IPS DF 6.9 (cell line): ENCODE measurements at places on chromosomes 7 and 10.

- DNase-seq, result no peak
Observed at GRCh38 chr10:43002596-43002995, 74.3 kb upstream of the RET start.

DNA sequence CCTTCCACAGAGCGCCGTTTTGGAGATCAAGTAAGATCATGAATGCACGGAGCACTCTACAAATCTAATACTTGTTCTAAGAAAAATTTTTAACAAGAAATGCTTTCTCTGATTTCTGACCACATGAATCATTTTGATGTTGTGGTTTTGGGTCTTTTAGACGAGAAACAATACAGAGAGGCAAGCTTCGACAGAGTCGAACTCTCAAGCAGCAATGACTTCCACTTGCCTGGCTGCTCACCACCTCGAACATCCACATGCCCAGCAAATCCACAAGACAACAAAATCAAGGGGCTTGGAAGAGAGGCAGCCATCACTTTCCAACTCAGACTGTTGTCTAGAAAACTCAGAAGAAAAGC lies 69.4 kb upstream of the GSDME start:
- DNase-seq, result no peak

DNA sequence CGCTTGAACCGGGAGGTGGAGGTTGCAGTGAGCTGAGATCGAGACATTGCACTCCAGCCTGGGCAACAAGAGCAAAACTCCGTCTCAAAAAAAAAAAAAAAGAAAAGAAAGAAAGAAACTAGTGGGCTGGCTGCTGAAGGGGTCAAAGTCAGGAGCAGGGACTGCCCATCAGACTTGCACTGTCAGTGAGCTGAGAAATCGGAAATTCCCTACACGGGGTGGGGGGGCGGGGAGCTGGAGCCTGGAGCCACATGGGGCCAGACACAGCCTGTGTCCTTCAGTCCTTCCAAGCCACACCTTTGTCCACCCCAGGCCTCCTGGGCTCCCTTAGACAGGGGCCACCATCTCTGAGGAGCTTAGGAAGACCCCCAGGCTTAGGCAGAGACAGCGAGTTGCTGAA lies 34.5 kb downstream of the SRRM3 start:
- no peak for DNase-seq

GRCh38 chr7:148553979-148554378 lies 36.6 kb upstream of the C7orf33 start:
- DNase-seq, result no peak

GRCh38 chr10:109959259-109960145 lies 36.2 kb upstream of the XPNPEP1 start:
- DNase-seq, result no peak

DNA sequence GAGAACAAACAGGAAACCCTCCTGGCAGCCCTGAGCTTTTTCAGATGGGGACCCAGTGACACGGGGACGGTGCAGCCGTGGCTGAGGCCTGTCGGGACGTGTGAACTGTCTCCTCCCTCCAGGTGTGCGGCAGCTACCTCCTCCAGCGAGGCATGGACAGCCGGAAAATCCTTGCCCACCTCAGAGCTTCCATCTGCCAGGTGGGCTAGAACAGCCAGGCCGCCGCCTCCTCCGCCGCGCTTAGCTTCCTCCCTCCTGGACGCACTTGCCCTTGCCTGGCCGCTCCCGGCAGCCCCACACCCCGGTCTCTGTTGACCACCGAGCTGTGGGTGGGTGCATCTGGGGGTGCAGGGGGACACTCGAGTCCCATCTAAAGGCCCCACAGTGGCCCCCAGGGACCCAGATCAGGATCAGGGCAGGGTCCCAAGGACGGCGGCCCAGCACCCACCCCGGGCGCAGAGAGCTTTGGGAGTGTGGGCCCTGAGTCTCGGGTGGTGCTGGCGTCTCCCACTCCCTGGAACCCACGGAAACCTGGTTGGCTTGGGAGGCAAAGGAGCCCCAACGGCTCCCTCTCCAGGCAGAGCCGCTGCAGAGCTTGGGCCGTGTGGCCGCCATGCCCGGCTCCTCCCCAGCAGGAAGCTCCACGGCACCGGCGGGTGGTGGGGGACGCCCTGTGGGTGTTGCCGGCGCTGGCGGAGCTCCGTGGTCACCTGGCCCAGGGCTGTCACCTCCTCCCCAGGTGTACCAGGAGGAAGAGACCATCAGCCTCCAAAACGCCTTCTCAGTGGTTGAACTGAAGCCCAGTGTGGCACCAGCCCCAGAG lies 32.9 kb upstream of the UTF1 start:
- no peak for DNase-seq
